ENCODE measurements at places on chromosomes 7 and 10.

DNA sequence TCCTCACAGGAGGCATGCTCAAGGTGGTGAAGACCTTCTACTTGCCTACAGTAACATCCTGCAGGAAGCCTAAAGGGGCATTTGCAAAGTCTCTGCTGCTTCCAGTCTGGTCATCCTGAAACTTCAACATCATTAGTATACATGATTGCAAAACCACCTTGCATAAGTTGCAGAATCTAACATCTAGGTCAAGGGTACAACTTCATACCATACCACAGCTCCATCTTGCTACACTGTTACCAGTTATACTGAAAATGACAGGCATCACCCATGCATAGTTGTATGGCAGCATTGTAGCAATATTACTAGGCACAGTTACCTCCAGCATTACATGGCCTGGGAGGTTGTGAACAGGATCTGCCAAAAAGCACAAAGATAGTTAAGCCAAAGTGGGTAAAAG is 13.7 kb upstream of the MACROH2A2 start:
- no peak for DNase-seq

DNA sequence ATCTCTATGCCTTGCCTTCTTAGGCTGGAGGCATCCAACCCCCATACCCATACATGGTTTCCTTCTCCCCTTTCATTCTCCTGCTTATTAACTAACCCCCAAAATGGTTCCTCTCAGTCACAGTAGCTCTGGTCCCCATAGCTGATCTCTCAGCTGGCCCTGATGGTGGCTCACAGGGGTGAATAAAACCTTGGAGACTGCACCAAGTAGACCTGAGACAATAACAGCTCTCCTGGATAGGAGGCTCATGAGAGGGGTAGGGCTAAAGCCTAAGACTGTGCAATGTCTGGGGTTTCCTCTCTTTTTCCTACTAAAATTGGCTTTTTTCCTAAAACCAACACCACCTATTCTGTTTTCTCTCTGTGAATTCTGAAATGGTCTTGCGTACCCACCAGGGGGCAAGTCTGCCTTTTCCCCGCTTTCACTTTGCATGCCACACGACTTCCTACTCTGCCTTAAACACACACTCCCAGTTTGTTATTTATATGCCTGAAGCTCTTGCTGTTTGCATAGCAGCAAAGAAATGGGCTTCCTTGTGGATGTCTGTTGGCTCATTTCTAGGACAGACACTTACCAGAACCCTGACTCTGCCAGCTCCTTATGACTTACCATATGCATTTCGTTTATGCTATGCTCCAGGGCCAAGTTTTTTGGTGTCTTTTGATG is 18.4 kb upstream of the PON1 start:
- DNase-seq = no peak

DNA sequence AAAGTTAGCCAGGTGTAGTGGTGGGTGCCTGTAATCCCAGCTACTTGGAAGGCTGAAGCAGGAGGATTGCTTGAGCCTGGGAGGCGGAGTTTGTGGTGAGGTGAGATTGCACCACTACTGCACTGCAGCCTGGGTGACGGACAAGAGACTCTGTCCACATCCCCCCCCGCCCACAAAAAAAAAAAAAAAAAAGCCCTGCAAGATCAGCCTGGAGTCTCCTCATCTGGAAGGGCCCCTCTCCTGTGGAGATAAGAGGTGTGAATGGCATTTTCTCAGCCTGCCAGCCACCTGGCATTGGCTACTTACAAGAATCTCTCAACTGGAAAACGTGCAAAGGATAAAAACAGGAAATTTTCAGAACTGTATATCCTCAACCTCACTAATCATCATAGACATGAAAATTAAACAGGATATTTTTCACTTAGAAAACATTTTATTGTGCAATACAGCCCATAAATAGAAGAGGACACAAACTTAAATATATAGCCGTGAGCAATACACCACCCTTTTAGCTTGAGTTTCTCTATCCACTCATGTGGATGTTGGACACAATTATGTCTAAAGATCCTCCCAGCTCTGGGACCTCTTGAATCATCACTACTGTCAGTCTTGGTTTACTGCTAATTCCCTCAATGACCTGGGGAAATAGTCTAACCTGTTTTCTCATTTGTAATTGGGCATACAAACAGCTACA is 11.3 kb upstream of the TSPAN15 start:
- no peak for DNase-seq

- no peak for DNase-seq
Observed at GRCh38 chr10:108439397-108439796, 1274.9 kb upstream of the SORCS1 start.

DNA sequence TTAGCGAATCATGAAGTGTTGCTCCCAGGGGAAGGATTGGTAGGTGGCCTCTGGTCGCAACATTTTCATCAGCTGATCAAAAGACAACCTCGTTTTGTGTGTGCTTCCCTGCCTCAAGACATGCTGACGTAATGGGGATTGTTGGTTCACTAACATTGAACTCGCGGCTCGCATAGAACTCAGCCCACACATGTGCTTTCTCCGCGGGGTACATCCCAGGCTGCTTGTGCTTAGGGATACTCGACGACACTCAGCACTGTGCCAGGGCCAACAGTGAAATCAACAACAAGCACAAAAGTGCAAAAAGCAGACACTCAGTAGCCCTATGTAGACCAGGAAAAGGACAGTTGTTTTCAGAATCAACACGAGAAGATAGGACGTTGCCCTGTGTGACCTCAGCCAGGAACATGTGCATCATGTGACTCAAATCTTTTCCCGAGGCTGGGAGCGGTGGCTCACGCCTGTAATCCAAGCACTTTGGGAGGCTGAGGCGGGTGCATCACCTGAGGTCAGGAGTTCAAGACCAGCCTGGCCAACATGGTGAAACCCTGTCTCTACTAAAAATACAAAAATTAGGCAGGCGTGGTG is 20.8 kb downstream of the WIPI2 start:
- DNase-seq = no peak

- peak; percentile 45 for DNase-seq
Observed at GRCh38 chr10:114073395-114074186, 29.9 kb downstream of the ADRB1 start.

DNA sequence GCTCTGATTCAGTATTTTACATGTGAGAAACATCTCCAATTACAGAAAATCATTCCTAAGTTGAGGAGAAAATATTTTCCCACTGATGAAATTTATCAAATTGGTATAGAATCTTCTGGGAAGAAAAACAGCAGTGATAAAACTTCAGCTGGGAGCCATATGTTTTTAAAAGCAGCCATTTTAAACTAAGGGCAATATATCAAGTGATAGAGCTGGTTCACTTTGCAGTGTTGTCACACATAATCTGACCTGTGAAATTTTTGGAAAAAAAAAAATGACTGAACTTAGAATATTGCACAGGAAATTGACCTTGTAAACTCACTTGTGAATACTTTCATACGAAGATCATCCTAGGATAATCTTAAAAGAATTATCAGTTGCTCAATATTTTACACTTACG is 10.5 kb upstream of the EZH2 start:
- DNase-seq = no peak

- no peak for DNase-seq
Observed at GRCh38 chr10:18073314-18073713, 66.9 kb upstream of the CACNB2 start.

- DNase-seq = no peak
Observed at GRCh38 chr7:134932707-134933370, 53.5 kb upstream of the AGBL3 start.

DNA sequence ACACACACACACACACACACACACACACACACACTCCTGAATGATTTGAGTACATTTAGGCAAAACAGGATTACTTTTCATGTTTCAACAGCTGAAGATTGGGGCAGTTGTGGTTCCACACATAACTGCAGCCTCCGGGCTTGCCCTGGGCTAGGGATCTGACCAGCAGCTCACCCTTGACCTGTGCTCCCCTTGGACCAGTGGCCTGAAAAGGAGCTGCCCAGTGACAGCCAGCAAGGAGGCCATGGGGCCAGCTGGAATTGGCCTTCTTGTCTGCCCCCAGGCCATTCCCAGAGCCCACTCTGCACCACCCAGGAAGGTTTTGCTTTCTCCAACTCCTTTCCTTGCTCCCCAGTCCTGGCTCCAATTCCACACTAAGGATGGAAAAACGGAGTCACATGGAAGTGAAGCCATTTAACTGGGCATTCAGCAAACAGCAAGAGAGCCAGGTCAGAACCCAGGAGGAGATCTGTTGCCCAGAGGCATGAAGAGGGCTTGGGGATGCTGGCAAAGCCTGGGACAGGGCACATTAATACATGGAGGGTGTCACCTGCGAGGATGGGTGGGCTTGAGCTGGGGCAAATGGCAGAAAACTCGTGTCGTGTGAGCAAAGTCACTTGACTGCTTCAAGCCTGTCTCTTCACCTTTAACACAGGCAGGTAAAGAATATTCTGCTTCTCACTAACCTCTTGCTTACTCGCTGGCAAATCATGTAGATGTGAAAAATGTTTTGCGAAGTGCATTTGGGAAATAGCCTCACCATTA is 61.5 kb upstream of the GDF10 start:
- DNase-seq = no peak

- DNase-seq = no peak
Observed at GRCh38 chr7:55019191-55019690, 424 bp downstream of the EGFR start.

GRCh38 chr7:73896454-73896853 is 35.5 kb downstream of the TMEM270 start:
- DNase-seq = no peak

- no peak for DNase-seq
Observed at GRCh38 chr7:108142675-108143259, 12.6 kb upstream of the LAMB4 start.

DNA sequence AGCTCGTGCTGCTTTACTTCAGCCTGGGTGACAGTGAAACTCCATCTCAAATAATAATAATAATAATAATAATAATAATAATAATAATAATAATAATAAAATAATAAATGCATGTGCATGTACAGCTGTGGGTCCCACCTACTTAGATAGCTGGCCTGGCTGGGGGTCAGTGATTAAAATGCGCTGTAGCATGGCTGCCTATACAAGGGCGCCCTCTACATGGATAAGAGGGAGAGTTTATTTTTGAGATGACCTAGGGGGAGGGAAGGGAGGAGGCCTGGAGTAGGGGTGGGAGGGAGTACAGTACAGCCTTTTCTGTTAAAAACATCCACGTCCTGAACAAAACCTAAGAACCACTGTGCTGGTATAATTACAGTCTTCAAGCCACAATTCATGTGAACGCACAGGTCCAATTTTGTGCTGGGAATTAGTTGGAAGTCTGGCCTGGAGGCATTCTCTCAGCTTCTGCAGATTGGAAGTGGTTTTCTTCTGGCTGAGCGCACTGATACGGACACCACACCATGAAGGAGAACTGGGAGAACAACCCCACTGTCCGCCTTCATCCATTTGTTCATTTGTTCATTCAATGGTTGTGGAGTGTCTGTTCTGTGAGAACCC is 146.5 kb downstream of the TMEM178B start:
- peak; percentile 4 for DNase-seq

- DNase-seq = no peak
Observed at GRCh38 chr10:13882119-13882711, 295.4 kb downstream of the PRPF18 start.
